COR-L47 (cell line): ENCODE measurements at places on chromosomes 4 and X.

DNA sequence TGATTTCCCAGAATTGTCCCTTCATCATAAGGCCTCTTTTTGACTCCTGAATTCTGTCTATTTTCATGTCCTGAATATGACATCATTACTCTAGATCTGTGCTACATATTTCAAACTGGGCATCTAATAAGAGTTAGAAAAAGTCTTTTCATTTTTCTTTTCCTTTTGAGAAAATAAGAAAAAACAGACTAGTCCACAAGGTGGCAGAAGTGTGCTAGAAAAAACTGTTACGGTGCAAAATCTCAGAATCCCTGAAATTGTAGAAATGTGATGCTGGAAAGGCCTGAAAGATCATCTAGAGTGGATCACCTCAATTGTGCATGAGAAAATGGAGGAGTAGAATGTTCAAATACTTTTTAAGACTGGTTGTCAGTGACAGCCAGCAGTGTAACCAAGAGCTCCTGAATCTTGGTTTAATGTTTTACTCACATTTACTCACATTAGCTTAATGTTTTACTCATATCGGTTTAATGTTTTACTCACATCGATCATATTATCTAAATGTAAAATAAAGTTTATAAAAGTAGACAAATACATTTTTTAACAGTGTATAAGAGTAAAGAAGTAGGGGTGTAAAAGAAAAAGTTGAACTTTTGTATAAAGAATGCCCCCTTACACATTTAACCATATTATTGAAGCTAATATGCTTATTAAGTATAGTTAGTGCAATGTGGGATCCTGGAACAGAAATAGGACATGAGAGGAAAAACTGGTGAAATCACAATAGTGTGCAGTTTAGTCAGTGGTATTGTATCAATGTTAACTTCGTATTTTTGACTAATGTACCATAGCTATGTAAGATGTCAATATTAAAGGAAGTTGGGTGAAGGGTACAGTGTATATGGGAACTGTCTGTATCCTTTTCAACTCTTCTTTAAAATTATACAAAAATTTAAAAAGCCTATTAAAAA, 15.2 kb downstream of the ASB11 start:
- no peak for DNase-seq

- DNase-seq = no peak
Observed at GRCh38 chr4:181307824-181308223, 935.4 kb upstream of the TENM3 start.

DNA sequence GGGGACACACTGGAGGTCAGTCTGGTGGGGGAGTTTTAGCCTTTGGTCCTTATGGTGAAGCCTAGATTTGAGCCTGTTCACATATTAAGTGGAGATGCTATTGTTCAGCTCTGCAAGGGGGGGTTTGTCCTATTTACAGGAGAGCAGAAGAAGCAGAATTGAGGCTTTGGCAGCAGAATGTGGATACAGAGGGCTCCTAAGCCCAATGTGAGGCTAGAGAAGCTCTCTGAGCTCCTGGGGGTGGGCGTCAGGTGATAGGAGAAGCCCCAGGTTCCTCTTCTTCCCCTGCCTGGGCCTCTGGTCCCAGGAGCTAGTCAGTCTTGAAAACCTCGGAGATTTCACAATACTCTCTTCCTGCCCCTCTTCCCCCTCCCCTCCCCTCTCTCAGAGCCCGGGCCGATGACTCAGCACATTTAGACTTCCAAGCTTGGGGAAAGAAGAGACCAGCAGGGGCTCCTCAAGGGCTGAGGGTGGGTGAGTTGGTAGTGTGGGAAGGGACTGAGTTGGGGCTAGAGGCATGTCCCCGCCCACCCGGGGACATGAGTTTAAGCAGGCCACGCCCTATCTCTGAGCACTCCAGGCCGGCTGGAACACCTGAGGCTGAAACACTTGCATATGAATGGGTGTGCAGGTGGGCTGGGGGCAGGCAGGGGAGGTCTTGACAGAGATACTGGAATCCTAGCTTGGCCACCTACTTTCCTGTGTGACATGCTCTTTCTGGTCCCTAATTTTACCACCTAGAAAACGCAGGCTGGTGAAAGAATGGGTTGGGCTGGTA, 3.4 kb downstream of the TFE3 start:
- DNase-seq = peak; percentile 32

DNA sequence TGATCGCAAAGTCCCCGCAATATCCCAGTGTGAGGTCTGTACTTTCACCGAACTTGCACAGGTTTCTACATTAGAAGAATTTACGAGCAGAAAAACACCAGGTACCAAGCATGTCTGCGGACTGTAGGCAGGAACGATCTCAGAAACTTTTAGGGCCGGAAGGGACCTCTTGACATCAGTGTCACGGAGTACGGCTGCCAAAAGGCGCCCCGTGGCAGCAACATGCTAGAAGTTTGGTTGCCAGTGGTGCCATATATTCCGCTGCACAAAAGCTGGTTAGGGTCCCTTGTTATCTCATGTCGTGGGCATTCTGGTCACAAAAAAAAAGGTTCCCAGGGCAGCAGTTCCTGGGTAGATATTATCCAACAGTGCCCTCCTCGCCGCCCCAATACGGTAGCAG, 61.0 kb upstream of the DCAF8L1 start:
- no peak for DNase-seq

GRCh38 chr4:22689428-22689827, 3.3 kb upstream of the GBA3 start:
- no peak for DNase-seq

DNA sequence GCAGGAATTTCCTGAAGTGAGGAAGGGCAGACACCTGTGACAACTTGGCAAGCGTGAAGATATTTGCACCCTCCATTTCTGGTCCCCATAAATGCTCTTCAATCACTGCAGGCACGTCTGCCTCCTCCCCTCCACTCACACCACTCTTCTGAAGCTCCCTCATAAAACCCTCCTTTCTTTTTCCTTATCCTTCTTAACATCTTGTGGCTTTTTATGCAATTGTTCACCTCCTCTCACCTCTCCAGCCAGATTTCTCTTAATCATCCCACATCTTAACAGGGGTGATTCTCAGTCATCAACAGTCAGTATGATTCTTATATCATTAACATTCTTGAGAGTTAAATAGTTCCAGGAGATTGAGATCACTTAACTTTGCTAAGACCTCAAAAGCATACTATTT, 277.4 kb downstream of the SPRY1 start:
- no peak for DNase-seq

- DNase-seq = no peak
Observed at GRCh38 chr4:48403779-48404178, 62.5 kb downstream of the SLAIN2 start.

GRCh38 chr4:6090931-6091330, 72.7 kb upstream of the C4orf50 start:
- DNase-seq = no peak

DNA sequence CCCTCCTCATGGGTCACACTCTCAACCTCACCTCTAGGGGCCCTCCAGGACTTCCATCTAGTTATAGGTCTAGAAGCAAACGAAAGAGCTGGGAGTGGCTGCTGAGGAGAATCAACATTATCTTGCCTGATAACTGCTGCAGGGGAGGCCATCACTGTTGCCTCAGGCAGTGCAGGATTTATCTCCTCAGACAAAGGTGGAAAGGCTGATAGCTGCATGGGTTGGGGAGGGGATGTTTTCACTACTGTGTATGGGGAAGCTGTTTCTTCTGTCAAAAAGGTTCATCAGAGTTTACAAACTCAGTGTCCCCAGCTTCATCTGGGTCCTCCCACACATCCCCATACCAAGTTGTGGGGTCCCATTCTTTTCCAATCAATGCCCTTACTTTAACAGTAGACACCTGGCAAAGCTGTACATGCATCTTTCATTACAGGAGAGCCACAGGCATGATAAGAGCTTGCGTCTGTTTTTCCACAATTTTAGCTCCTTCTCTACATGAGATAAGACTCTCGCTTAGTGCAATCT, 17.6 kb upstream of the PRDM8 start:
- DNase-seq = no peak

GRCh38 chr4:77432717-77433417, 172.8 kb upstream of the CXCL13 start:
- no peak for DNase-seq

DNA sequence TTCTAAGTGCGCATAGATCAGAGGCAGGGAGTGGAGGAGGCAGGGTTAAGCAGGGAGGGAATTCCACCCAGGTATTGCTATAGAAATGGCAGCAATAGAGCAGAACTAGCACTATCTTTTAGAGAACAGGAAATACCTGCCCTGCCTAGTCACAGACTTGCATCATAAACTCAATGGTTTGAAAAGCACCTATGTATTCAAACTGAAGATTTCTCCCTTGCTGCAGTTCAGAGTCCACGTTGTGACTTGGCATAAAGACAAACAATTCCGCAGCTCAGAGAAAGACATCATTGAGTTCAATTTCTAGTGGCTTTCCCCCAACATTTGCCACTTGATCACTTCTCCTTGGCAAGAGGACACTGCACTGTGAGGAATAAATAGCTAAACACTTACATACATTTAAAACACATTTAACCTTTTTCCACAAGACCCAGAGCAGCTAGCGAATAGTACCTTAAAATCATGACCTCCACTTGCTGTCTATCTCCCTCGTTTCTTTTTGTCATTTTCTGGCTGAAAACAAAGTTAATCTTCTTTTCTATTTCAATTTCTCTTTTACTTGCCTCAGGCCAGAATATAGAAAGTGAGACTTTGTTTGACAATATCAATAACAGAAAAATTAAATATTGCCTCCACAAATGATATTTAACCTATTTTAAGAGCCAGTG, 42.4 kb downstream of the SLC7A11 start:
- no peak for DNase-seq

DNA sequence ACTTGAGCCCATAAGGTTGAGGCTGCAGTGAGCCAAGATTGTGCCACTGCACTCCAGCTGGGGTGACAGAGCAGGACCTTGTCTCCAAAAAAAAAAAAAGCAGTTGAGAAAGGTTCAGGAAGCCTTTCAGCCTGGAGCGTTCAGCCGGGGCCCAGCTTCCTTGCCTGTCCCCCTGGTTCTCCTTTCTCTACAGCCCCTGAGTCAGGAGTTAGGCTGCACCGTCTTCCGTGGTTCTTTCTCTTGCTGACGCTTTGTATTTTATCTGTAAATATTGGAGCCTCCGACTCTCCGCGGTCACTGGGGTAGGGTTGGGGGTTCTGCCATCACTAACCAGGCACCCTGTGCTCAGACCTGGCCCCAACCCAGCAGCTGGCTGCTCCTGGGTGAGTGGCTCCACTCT, 13.8 kb upstream of the UVSSA start:
- DNase-seq = no peak

DNA sequence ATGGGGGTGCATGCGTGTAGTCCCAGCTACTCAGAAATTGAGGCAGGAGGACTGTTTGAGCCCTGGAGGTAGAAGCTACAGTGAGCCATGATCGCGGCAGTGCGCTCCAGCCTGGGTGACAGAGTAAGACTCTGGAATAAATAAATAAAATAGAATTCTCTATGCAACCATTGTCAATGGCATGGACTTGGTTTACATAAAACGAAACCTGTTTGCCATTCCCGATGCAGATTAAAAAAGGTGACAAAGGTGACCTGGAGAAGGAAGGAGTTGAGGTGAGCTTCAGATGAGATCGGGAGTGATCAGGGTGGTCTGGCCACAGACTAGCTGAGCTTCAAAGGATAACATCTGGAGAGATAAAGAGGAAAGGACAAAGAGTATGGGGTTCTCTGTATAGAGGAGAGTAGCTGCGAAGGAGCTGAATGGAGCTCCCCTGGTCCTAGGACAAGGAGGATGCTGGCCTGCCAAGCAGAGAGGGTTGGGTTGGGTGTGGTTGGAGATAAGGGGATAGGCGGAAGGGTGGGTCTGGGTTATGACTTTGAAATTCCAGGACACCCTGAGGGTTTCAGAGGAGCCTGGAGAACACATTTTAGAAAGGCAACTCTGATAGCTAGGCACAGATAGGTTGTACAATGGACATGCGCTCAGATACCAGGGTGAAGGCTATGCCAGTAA, 98.6 kb downstream of the RBM47 start:
- no peak for DNase-seq

- no peak for DNase-seq
Observed at GRCh38 chr4:7198440-7199128, 6.2 kb downstream of the SORCS2 start.

- no peak for DNase-seq
Observed at GRCh38 chrX:120464411-120464810, 4.7 kb downstream of the LAMP2 start.

- no peak for DNase-seq
Observed at GRCh38 chr4:13530823-13531624, 13.3 kb downstream of the NKX3-2 start.

DNA sequence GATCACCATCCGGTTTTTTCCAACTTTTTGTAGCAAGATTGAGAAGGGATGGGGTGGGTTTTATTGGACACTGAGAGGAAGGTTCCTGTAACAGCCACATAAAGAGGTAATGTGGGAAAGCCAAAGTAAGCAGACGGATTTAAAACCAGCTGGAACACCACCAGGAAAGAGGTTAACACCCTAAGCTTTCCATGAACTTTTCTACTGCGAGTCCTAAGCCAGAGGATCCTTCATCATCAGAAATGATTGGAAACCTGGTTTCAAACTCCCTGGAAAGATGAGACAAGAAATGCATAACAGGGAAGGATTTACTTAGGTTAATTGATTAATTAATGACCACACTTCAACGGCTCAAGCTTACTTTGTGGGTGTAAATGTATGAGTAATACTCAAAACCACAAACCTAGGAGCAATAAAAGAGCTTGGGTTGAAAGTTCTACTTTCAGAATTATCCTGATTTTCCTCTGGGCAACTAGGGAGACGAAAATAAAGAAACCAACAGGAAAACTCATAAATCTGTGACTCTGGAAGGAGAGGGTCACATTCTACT, 91.5 kb downstream of the COX18 start:
- no peak for DNase-seq

DNA sequence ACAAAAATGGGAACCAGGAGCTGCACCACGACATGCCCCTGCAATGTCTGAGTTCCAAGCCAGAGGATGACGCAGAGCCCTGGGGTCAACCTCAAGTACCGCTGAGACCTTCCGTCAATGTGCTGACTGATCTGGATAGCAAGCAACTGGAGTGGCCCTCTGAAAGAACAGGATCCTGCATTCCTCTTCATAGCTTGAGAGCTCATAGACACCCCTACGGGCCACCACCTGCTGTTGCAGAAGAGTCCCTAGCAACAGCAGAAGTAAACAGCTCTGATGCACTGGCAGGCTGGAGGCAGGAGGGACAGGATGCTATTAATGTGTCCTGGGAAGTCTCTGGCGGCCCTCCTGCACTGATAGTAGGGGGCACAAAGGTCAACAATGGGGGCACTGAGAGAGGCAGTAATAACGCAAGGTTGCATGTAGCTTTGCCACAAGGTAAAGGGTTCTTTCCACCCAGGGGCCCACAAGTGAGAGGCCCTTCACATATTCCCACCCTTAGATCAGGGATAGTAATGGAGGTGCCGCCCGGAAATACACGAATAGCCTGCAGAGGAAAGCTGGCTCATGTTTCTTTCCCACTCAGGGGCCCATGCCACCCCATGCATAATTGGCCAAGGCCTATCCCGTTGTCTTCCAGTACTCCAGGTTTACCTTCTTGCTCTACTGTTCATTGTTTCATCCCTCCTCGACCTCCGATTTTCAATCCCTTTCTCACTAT, 1.3 kb downstream of the PRR32 start:
- DNase-seq = no peak

DNA sequence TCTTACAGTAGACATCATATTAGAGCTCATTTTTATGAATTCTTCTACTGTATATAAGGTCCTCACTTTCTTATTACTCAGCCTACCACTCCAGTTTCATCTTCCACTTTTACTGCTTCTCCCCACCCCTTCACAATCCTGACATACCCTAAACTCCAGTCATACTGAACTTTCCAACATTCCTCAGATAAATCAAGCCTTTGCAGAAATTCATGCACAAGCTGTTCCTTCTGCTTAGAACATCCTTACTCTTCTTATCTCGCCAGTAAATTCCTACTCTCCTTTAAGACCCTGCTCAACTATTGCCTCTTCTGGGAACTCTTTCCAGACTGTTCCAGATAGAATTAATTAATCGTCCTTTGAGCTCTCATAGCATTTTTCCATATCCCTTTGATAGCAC, 24.8 kb downstream of the RTL9 start:
- DNase-seq = no peak
